ENCODE measurements at places on chromosomes 1 and 21. TPM values are rescaled to one million over a fixed set of nuclear protein-coding genes. Genes with fewer than 3 reads are reported as not detected.

ENTREP3 gene
- 3.4 TPM for total RNA-seq

CELA3B gene
- not detected for total RNA-seq

GJA5 gene
- 3.7 TPM for total RNA-seq

ACOT7 gene
- 14.4 TPM for total RNA-seq

RCSD1 gene
- total RNA-seq: 1.7 TPM

FAM177B gene
- total RNA-seq: not detected

FASLG gene
- not detected for total RNA-seq

TMEM269 gene
- not detected for total RNA-seq

S100A7 gene
- not detected for total RNA-seq

LCE1B gene
- total RNA-seq: not detected

ADSS2 gene
- total RNA-seq: 56.9 TPM

UHMK1 gene
- 68.2 TPM for total RNA-seq

LAMC2 gene
- total RNA-seq: 2.8 TPM

PLA2G4A gene
- 49.9 TPM for total RNA-seq

ASAP3 gene
- total RNA-seq: 10.5 TPM

PAX7 gene
- total RNA-seq: not detected

CELA3A gene
- total RNA-seq: not detected

SPRR2B gene
- not detected for total RNA-seq

METTL13 gene
- total RNA-seq: 34.5 TPM

All from regular cardiac myocyte (primary cell).